ENCODE measurements at places on chromosomes 5 and 9.
A peak's percentile ranks its signal among the peaks of the same experiment; 100 is the strongest.

DNA sequence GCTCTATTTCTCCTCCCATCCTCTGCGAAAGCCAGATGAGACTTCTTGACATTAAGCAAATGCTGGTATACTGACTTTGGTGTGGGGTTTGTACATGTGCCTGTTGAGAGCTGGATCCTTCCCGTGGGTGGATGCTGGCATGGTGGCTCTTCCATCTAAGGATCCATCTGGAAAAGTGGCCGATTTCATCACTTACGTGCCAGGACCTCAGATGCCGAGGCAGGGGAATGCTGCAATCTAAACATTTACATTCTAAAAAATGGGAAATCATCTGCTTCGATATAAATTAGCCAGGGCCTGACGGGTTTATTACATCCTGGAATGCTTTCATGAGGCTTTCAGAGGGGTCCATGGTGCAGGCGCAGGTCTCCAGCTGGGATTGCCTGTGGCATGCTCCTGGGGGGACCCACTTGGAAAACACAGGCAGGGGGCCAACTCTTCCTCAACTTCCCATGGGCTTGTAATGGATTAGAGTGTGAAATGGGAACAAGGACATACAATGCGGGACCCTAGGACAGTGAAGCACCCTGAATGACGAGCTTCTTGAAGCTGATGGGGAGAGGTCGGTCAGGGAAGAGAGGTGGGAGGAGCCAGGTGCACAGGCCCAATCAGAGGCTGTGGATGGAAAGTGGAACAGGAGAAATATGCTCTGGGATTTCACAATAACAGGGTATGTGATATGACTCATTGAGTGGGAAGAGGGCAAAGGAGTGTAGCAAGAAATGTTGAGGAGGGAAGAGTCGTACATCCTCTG lies 105.5 kb upstream of the PITX1 start:
- DNase-seq = no peak

DNA sequence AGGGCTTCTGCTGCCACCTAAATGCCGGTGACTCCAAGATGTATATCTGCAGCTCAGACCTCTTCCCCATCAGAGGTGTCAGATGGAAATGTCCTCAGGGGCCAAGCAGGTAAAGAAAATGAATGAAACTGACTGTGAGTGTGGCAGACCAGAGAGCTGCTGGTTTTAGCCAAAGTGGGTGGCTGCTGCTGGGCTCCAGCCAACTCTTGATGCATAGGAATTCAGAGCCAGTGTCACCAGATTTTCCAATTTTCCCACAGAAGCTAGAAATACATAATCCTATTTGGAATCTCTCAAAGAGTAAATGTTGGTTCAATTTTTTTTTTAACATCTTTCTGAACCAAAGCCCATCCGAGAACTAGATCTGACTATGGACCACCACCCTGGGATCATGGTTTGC lies 161.2 kb upstream of the SPRY4 start:
- DNase-seq = no peak

- DNase-seq = no peak
Observed at GRCh38 chr5:116517488-116517887, 57.1 kb downstream of the SEMA6A start.

GRCh38 chr5:133996683-133997252 lies 8.0 kb downstream of the VDAC1 start:
- DNase-seq = peak; percentile 33

- no peak for DNase-seq
Observed at GRCh38 chr5:74182603-74183002, 457.9 kb downstream of the ENC1 start.

GRCh38 chr5:113058269-113058668 lies 81.7 kb downstream of the DCP2 start:
- DNase-seq = no peak

DNA sequence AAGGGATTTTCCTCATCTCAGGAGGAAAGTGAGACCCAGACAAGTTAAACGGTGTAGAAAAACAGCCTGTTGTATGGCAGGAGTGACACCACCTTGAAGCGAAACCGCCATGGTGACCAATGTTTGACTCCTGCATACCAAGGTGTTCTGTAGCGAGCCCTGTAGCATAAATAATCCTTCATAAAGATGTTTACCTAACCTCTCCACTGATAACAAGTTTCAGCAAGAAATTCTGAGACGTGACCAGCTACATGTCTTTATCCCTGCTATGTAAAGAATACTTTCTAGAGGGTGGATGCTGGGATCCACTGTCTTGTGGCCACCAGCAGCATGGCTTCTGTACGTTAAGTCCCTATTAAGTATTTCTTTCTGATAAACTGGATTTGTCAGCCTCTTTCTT lies 148.1 kb downstream of the MPDZ start:
- no peak for DNase-seq

DNA sequence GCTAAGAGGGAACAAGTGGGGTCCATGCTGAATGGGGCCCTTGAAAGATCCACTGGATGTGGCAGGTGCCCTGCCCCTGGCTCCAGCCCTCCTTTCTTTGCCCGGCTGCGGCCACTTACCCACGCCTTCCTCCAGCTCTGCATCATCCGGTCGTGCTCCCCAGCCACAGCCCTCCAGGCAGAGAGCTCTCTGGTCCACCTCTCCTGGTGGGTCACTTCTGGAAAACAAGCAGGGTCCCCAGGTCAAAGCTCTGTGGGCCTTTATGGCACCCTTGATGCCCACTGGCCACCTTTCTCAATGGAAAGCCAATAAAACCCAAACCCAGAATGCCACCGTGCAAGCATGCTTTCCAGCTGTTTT lies 45.0 kb downstream of the SECISBP2 start:
- no peak for DNase-seq

DNA sequence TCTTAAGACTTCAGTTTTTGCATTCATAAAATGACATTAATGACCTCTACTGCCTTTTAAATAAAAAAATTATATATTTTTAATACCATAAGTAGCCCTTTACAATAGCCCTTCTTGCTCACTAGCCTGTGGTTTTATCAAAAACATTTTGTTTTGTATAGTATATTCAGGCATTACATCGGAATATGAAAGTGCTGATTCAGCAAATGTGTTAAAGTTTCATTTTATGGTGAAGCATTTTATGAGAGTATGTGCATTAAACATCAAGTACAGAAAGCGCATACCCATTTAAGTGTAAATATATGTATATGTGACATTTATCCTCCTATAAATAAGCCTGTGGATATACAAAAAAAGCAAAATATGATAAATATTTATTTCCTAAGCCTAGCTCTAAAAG lies 56.2 kb upstream of the GABRB2 start:
- no peak for DNase-seq

DNA sequence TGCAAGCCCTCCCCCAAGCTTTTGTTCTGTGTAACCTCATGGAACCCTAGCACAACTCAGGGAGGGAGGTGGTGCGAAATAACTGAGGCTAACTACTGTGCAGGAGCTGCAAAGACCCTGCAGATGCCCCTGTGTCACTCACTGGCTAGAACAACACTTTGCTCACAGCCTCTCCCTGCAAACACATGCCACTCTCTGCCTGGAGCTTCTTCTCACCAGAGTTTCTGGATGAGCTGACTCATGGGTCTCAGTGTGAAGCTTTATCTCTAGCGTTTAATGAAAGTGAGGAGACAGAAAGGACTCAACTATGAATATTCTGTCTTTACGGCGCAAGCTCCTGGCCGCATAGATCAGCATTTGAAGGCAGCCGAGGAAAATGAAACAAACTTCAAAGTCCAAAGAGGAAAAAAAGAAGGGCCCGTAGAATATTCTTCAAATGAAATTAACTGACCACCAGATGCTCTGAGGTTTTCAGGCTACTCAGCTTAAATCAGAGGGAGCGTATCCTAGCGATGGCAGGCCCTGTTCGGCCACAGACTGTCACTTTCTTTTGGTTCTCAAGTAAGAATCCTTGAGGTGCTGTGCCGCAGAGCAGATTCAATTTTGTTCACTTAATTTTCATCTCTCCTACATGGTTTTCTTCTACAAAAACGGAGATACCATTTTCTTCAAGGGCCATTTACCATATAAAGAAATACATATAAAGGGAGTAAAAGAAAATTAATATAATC lies 77.7 kb upstream of the TAS2R1 start:
- DNase-seq = no peak

GRCh38 chr5:114296191-114296590 lies 65.7 kb upstream of the KCNN2 start:
- no peak for DNase-seq

DNA sequence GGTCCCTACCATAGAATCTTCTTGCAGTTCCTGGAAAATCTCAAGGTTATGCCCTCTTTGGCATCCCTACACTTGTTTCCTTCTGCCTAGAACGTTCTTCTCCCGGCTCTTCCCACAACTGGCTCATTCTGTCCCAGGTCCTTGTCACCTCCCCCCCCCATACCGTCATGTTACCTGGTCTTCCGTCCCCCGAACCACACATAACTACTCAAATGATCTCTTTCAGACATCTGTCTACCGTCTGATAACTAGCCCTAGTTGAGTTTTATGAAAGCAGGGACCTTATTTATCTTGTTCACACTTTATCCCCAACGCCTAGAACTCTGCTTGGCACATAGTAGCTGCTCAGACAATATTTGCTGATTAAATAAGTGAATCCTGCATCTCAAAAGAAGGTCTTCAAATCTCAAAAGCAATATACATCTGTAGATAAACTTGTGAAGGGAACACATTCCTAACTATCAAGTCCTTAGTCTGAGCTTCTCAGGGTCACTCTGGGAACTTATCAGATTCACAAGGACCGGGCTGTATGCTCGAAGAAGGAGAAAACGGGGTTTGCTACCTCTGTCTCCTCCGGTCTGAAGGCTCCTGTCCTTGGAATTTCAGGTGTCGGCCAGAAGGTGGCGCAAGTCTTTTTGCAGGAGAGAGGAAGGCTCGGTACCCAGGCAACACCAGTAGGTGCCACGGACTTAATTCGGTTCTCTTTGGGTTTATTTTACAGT lies 30.0 kb downstream of the LCP2 start:
- DNase-seq = peak; percentile 86

GRCh38 chr5:110053824-110054223 lies 364.1 kb downstream of the MAN2A1 start:
- no peak for DNase-seq

GRCh38 chr9:136488247-136489214 lies 5.7 kb upstream of the SEC16A start:
- peak; percentile 81 for DNase-seq

DNA sequence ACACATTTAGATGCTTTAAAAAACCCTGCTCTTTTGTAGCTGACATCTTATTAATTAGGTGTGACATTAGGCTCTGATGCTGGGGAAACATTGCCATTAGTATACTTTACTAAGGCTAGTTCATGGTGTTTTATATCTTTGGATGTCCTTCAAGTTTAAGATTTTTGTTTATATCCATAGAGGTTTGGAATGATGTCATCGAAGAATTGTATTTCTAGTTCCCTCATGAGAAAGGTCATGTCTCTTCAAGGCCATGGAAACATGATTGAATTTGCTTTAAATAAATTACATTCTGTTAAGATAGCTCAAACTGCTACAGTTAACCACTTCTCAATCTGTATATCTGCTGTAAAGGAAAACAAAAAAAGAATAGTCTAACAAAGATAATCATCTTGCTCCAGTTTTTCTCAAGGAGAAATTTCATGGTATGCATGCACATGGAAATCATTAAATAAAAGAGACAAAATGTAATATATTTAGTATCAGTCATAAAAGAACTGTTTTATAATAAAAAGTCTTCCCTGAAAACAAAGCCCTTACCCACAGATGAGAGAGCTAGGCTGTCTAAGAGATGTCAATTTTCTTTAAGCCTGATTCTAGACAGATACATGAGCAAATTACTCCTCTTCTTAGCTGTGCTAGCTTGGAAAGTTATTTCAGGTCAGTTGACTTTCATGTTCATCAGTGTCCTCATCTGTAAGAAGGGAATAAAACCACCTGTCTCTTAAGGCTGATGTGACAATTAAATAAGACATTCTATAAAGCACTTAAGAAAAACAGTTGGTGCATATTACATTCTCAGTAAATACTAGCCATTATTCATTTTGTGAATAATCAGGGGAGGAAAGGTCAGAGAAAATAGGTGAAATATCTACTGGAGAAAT lies 25.0 kb upstream of the STARD4 start:
- no peak for DNase-seq

- no peak for DNase-seq
Observed at GRCh38 chr5:83467371-83468035, 4.0 kb upstream of the VCAN start.

DNA sequence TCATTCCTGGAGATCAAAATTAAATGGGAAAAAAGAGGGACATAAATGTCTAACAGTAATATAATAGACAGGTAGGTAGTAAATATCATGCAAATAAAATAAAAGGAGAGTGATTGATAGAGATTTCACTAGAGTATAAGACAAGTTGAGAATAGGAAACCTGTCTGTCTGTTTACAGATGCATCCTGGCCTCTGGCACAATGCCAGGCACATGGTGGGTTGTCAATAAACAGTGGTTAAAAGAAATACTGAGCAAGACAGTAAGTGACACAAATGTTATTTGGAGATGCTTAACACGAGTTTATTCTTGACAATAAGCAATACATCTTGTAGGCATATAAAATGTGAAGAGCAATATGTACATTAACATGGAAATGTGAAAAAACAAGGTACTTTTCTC lies 33.3 kb downstream of the RICTOR start:
- no peak for DNase-seq

GRCh38 chr9:81103597-81104471 lies 585.5 kb downstream of the TLE1 start:
- no peak for DNase-seq

- DNase-seq = no peak
Observed at GRCh38 chr9:29799227-29799626, 2225.9 kb upstream of the C9orf72 start.

DNA sequence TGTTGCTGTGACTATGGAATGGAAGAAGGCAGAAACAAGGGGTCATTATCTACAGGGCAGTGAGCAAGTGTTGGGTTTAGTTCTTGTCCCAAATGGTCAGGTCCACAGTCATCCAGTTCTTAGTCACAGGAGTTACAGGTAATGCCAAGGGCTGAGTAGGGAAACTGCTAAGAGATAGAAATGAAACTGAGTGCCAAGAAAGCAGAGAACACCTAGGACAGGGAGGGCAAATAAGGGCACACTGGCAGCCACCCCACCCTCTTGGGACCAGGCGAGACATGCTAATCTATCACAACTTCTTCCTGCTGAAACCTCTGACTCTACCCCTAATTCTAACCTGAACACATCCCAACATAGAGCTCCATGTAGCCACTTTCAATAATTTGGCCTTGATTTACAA lies 103.2 kb downstream of the KLF4 start:
- DNase-seq = no peak

DNA sequence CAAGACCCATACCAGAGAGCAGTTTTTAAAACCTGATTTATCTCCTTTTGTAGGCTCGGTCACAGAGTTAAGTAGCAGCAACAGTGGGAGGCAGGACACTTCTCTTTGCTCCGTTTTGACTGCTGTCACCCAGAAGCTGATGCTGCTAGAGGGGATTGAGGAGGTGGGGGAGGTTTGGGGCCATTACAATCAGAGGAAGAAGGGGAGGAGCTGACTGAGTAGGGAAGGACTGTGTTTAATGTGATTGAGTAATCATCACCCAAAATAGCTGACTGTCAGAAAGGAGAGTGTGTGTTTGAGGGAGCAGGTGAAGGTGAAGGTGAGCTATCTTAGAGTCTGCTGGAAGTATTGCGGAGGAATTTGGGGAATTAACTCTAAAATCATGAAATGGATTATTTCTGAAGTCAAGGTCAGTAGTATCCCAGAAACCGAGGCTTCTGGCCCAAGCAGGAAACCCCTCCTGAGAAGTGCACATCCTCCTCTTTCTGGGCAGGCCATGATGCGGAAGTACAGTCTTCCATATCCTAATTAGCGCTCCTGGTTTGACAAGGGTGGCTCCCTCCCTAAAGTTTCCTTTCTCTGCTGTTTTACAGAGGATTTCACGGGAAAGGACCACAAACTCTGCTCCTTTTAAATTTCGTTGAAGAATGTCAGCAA lies 214.9 kb downstream of the PLK2 start:
- no peak for DNase-seq

Measured in CD8-positive, alpha-beta T cell (primary cell).